ENCODE measurements at places on chromosomes 4 and X. TPM values are rescaled to one million over a fixed set of nuclear protein-coding genes. Genes with fewer than 3 reads are reported as not detected.

The MAP7D3 gene
- 12.6 TPM for total RNA-seq

The KIT gene
- 0.17 TPM for total RNA-seq

The CT83 gene
- total RNA-seq = not detected

The SPATA18 gene
- 2.9 TPM for total RNA-seq

The WDR17 gene
- total RNA-seq = 1.3 TPM

All from bronchus fibroblast of lung (primary cell).